ENCODE measurements at places on chromosomes 1 and 21.

- DNase-seq, result peak; percentile 93
Measured at GRCh38 chr1:66350001-66350547, 183.9 kb upstream of the SGIP1 start.

DNA sequence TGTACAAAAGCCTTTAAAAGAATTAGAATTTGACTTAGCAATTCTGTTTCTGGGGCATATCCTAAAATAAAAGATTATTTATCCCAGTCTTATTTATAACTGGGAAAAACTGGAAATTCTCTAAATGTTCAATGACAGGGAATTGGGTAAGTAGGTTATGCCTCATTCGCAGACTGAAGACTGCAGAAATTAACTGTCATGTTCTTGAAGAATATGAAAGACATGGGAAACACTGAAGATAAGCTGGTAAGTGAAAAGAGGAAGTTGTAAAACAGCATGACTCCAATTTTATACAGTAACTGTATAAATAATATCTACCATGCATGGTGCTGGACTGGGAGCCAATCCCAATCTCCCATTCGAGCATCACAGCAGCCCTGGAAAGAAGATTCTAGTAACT, 50.6 kb upstream of the SLC2A1 start:
- no peak for DNase-seq

DNA sequence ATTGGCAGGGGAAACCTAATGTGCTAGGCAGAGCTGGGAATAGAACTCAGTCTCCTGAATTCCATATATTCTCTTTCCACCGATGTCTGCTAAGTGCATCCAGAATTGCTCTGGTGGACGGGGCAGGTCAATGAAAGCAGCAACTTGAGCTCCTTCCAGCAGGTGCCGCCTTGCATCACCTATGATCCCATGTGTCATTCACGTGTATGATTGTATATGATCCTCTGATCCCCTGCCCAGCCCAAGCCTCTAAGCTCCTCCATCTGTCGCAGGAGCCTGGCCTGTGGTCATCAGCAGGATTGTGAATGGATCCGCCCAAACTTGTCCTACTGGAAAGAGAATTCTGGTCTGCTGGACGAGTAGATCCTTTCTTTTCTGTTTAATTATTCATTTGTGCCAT, 13.1 kb downstream of the ACTA1 start:
- no peak for DNase-seq

DNA sequence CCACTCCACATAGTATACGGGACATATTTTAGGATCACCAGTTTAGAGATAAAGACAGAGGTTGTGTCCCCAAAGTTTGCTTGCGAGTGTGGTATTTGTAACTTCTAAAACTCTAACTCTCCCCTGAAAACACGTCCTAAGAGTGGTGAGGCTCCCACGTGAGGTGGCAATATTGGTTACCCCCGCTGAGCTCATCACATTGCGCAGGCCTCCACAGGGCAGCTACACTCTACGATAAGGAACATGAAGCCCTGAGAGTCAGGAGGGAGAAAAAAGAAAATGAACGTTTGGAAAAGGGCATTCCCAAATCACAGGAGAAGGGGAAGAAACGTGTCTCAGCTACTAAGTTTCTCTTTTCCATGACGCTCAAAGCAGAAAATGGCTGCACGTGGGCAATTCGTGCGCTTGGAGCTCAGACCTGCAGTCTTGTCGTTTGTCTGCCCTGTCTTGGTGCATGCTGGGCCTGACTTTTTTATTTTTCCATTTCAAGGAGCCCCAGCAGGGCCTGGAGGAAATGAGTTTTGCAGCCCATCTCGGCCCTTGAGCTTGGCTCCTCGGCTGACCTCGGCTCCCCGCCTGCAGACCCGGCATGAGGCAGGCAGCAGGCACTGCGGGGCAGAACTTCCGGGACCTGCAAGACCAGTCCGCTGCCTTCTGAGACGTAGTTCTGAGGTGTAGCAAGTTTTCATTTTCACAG, 25.7 kb downstream of the ERG start:
- no peak for DNase-seq

GRCh38 chr21:45365608-45366241, 39.2 kb upstream of the COL18A1 start:
- peak; percentile 42 for DNase-seq

GRCh38 chr1:70017770-70018169, 187.6 kb downstream of the LRRC40 start:
- no peak for DNase-seq

DNA sequence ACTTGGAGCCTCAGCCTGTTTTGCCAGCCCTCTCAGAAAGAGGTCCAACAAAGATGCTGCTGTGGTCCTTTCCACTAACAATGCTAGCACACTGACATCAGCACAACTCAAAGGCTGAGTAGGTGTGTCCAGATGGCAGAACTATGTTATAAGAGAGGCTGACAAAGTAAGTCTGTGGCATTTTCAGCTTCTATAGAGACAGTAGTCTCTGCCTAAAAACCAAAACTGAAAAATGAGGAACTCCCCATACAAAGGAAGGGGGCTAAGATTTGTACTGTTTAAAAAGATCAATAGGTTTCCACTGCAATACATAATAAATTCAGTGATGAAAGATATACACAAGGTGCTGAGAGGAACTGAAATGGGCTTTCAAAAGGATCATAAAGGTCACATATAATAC, 12.3 kb downstream of the ERO1B start:
- DNase-seq, result no peak

DNA sequence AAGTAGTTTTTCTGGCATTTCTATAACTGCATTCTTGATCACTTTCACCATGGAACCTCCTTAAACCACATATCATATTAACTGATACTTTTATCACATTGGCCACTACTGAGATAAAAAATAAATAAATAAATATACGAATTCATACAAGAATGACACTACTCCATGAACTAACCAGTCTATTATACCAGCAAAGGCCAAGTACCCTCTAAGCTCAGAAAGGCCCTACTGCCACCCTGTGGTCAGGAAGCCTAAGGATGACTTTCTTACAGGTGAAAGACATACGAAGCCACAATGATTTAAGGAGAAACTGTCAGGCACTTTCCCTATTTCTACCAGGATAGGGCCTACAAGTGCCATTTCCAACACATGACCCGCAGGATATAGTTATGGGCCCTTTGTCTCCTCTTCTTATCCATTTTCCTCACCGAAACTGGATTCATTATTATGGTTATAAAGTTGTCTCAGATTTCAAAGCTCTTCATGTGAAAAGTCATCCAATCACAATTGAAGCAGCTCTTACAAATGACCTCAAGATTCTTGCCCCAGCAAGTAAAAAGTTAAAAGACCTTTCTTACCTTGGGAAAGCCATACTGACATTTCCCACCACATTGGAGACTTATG, 23.9 kb downstream of the DNAJC8 start:
- peak; percentile 78 for DNase-seq

DNA sequence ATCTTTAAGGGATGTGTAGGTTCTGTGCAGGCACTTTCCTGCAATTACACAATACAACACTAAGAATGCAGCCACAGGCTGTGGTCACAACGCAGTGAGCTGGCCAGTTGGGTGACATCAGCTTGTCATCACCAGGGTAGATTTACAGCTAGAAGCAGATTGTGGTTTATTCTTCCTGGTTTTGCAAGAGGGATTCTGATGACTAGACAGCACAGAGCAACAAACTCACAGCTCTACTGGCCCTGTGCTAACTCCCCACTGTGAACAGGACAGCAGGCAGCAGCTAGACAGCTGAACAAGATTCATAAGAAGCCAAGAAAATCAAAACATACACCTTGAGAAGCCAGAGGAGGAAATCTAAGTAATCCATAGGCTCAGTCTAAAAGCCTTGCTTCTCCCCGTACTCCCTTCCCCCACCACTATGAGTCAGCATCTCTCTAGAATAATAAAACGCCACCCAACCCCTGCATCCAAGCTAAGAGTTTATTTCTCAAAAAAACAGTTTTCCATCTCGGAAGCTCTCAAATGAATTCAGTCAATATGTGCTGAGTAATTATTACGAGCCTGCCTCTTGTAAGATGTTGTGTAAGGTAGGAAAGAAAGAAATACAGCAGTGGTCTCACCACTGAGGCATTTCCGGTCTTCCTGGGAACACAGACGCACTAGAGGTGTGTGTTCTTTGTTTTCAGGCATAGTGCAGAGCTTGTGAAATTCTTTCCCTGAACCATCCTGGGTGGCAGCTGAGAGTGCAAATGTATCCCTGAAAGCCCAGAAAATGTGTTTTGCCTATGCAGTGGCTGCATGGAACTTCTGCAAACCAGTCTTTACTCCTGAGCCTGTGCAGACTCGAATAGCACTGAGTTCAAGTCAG, 162.8 kb downstream of the NTPCR start:
- DNase-seq, result peak; percentile 89

DNA sequence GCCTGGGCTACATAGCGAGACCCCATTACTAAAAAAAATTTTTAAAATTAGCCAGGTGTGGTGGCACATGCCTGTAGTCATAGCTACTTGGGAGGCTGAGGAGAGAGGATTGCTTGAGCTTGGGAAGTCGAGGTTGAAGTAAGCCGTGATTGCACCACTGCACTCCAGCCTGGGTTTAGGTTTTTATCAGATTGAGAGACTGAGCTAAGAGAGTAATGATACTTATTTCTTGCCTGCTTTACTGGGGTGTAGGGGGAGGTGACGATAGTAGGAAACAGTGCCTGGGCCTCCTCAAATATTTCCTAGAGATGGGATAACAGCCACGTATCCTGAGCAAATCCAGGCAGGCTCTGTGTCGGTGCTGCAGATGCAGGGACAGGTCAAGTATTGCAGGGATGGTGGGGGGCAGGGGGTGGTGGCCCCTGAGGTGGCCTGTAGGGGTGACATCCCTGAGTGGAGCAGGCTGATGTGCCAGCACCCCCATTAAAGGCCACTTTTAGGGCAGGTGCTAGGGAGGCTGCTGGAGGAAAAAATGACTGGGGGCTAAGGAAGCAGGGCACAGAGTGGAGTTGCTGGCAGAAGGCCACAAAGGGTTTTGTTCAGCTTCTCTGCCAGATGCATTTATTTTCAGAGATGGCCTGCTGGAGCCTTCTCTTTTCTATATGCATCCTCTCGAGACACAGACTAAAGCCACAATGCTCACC, 130.5 kb downstream of the RHOU start:
- no peak for DNase-seq

DNA sequence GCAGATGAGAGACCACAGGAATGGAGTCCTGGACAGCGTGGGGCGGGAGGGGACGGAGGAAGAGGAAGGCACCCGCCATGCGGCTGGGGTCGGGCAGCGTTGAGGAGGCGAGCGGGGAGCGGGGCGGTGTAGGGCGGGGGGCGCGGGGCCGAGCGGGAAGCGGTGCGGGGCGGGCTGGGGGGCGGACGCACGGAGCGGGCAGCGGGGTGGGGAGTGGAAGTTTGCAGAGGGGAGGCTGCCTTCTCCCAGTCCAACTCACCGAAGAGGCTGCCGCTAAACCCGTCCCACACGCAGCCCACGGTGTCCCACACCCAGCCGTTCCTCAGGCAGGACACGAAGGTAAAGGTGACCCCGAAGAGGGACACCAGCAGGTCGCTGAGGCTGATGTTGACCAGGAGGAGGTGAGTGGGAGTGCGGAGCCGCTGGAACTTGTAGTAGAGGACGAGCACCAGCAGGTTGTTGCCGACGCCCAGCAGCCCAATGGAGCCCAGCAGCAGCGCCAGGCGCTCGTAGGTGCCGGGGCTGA, 483 bp downstream of the CHML start:
- DNase-seq, result peak; percentile 58

- DNase-seq, result no peak
Measured at GRCh38 chr1:6125366-6125765, 54.8 kb downstream of the CHD5 start.

DNA sequence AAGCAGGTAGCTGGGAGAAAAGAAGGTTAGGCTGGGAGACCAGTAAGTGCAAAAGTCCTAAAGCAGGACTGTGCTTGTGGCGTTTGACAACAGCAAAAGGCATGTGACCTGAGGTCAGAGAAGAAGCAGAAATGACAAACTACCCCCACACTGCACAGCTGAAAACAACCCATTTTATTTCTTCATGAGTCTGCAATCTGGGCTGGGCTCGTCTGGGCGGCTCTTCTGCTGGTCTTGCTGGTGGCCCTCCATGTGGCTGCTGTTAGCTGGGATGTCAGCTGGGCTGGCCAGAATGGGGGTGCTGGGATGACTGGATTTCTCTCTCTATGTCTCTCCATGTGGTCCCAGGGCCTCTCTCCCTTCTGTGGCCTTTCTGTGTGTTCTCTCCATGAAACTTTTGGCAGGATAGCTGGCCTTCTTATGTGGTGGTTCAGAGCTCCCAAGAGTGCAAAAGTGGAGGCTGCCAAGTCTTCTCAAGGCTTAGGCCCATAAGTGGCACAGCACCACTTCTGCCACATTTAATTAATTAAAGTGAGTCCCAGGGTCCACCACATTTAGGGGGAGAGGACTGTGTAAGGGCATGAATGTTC, 128.6 kb downstream of the RIPK4 start:
- no peak for DNase-seq

DNA sequence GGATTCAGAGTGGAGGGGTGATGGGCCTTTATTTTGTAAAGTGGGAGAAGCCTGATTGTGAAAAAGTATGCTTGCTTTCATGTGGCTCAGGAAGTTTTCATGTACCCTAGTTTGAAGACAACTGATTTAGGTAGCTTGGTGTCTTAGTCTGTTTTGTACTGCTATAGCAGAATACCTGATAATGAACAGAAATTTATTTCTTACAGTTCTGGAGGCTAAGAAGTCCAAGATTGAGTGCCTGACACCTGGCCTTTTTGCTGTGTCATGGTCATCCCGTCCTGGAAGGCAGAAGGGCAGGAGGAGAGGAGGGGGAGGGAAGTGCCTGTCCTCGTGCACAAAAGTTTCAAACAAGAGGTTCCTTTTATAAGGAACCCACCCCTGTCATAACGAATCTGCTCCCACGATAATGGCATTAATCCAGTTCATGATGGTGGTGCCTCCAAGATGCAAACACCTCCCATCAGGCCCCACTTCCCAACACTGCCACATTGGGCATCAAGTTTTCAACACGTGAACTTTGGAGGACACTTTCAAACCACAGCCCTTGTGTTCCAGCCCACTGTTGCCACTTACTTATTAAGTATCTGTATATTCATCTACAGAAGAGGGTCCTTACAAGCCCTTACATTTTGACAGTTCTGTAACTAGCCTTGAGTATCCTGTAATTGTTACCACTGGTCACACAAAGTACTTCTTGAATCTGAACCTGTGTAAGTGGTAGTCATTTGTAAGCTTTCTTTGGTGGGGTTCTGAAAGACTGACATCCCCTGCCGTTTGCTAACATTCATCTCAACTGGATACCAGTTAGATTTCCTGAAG, 9.5 kb downstream of the UCK2 start:
- no peak for DNase-seq

GRCh38 chr1:199937661-199938060, 89.8 kb upstream of the NR5A2 start:
- no peak for DNase-seq

DNA sequence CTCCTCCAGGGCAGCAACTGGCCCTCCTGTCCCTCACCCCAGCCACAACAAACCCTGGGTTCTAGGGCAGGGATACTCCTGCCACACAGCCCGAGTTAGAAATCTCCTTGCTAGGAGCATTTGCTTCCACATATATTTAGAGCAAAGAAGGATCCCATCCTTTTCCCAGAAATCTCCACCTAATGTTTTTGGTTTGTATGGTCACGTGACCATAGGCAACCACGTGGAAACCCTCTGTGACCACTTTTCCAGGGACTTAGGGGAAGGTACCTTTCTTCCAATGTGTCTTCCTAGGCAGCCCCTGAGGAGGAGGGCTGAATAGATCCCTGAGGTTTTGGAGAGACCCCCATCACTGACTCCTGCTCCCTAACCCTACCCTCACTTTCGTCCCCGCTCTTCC, 25.5 kb downstream of the VANGL2 start:
- no peak for DNase-seq

Measured in endothelial cell of umbilical vein (primary cell).